Activated T-helper 1 cell treated with anti-CD3 and anti-CD28 coated beads, Interleukin-2, amount 50 U/mL, for 16 hours (primary cell): ENCODE measurements at places on chromosomes 11 and 22.
A peak's percentile ranks its signal among the peaks of the same experiment; 100 is the strongest.

GRCh38 chr11:16215352-16215751 lies 141.0 kb downstream of the SOX6 start:
- DNase-seq: no peak

- DNase-seq: no peak
Observed at GRCh38 chr11:107044503-107044902, 26.2 kb upstream of the GUCY1A2 start.

DNA sequence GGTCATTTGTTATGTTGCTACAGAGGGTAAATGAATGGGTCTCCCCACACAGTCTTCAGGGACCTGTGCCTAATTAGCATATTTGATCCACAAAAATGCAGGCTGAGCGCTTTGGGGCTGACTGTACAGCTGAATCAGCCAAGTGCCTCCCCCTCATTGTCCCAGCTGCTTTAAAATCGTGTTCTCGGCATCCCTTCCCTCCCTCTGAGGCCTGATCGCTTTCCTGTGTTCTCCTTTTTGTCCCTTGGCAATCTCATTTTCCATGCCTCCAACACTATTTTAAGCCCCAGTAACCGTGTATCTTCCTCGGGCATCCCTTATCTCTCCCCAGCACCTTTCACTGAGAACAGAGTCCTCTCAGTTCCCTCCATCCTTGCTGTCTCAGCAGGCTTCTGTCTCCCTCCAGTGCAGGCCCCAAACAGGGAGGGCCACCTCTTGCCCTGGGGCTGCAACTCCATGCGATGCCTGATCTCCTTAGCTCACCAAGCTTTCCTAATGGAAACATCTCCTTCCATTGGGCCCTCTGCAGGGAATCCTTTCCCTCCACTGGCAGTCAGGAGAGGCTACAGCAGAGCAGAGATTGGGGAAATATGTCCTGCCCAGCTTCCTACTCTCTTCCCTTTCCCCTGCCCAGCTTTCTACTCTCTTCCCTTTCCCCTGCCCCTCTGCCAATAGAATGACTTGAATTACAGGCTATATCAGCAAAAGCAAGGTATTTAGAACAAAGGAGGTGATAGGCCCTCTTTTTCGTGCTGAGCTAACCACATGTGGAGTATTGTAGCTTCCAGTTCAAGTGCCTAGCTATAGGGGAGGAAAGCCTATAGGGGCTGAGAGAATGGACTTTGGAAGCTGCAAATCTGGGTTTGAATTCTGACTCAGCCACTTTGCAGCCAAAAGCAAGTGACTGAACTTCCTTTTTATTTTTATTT lies 13.8 kb downstream of the UQCR10 start:
- DNase-seq: no peak

- no peak for DNase-seq
Observed at GRCh38 chr11:6333095-6333494, 12.8 kb upstream of the CAVIN3 start.

GRCh38 chr11:66745356-66746235 lies 16.6 kb upstream of the SPTBN2 start:
- DNase-seq: no peak

DNA sequence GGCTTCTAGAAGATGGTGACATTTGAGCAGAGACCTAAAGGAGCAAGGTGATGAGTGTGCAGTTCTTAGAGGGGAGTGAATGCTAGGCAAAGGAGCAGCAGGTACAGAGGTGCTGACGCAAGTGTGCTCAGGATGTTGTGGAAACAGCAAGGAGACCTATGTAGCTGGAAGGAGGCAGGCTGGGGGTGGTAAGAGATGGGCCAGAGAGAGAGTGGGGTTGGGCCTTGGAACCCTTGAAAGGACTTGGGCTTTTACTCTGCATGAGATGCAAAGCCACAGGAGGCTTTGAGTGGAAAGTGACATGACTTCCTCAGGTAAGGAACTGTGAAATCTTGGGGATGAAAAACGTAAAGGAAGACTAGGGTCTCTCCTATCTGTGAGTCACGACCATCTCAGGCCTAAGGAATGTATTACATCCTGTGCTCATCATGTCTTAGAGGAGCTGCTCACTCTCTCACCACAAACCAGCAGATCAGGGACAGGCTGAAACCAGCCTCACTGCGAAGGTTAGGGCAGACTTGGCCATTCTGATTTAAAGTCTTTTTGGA lies 65.4 kb downstream of the MICAL2 start:
- no peak for DNase-seq

DNA sequence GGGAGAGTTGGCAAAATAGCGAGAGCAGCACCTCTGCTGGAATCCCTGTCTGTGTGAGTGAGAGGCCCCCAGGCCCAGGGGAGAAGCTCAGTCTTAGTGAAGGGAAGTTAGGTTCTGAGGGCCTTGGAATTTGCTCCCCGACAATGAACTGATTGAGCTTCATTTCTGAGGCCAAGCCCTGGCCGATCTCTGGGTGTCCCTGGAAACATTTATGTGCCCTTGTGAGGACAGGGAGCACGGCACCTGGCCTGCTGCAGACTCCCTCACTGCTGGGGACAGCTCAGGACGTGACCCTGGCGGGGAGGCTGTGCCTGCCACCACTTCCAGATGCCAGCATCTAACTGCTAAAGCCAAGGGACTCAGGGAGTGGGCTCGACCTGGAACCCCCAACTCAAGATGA lies 52.0 kb downstream of the ARHGAP8 start:
- DNase-seq: no peak

DNA sequence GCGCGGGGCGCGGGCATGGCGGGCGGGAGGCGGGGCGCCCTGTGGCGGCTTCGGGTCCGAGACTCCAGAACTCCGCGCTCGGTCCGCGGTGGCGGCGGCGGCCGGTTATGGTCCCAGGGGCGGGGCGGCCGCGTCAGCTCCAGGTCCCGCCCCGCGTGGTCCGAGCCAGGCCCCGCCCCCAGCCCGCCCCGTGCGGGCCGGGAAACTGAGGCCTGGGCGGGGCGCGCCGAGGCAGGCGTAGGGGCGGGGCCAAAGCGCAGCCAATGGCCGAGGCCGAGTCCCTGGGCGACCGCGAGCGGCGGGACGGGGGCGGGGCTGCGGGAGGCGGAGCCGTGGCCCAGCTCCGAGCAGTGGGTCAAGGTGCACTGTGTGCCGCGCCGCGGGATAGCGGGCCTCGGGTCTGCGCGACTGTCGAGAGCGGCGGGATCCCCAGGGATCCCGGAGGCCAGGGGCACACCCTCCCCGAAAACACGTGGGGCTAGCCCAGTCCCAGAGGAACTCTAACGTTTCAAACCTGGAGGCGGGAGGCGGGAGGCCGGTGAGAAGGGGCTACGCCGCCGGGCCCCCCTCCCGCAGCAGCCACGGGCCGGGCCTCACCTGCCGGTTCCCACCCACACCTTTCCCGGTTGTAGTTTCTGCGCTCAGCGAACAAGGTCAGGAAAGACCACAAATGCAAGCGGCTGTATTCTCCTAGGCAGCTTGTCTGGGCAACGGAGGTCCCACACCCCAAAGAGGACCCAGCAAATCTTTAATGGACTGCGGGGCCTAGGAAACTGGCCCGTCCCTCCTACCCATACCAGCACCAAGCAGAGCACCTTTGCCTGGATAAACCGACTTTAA lies at the start of gene SLC25A1:
Gene SLC25A1, minus strand, starts transcription at position 80 of the 840 bp plus-strand sequence. Its CDS starts 63 bp downstream, at position 17.
- DNase-seq: peak; percentile 51
